ENCODE measurements at places on chromosomes 1 and 21.

DNA sequence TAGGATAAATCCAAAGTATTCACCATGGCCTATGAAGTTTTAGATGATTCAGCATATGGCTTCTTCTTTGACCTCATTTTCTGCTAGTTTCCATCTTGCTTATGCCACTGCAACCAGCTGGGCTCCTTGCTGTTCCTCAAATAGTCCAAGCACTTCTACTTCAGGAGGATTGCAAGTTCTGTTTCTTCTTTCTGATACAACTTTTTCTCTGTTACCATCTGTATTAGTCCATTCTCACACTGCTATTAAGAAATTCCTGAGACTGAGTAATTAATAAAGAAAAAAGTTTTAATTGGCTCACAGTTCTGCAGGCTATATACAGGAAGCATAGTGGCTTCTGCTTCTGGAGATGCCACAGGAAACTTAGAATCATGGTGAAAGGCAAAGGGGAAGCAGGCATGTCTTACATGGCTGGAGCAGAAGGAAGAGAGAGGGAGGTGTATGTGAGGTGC lies 20.3 kb downstream of the PTGS2 start:
- no peak for DNase-seq

GRCh38 chr1:9093581-9093980 lies 24.1 kb upstream of the SLC2A5 start:
- DNase-seq: no peak

DNA sequence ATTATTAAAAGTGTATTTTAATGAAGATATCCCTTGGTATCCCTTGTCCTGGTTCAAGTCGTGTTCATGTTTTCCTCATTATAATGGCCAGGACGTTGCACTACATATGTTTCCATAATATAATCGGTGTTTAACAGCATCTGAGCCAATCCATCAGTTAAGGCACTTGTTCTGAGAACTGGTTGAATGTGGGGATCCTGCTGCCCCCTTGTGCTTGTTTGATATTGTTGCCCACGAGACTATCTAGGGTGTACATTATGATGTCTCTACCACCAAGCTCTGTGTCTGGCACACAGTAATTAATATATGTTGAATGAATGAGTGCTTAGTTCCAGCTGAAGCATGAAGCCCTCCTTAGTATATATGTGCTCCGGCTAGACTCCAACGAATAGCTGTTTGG lies 193.0 kb downstream of the CACNA1E start:
- peak; percentile 38 for DNase-seq

- DNase-seq: no peak
These were observed 35.1 kb downstream of the CACNA1S start for GRCh38 chr1:201077116-201077515.

- no peak for DNase-seq
These were observed 46.4 kb downstream of the ELF3 start for GRCh38 chr1:202056644-202057334.

GRCh38 chr21:33395891-33396331 lies 7.3 kb upstream of the IFNGR2 start:
- no peak for DNase-seq

- no peak for DNase-seq
These were observed 1.7 kb upstream of the ECE1 start for GRCh38 chr1:21291964-21292363.

- DNase-seq: no peak
These were observed 104.7 kb downstream of the MRPS6 start for GRCh38 chr21:34177919-34178567.

- DNase-seq: no peak
These were observed 25.0 kb upstream of the RD3 start for GRCh38 chr1:211517006-211517405.

GRCh38 chr1:234841710-234842231 lies 231.8 kb upstream of the IRF2BP2 start:
- no peak for DNase-seq

DNA sequence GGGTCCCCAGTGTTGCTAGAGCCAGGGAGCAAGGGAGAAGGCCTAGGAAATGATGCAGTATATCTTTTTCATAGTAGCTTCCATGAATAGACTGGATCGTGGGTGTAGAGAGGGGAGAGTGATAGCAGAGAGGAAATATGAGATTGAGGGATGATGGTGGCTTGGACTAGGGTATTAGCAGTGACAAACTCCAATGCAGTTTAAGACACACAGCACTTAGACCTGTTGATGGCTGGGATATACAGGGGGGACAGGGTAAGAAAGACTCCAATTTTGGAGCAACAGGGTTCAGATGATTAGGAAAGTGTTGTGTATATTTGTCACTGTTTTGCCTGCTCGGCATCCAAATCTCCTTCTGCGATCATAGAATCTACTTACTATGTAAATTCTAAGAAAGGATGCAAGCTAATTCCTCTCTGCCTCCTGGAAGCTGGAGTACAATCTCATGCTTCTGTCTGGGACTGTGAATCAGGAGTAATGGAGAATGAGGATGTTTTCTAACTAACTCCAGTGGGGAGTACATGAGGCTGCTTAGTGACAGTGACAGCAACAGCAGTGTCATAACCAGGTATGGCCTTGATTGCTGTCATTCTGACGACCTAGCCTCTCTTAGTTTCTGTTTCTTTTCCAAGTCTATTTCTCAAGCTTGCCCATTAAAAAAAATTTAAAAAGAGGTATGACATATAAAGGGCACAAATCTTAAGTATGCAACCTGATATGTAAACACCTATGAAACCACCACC lies 47.5 kb downstream of the SYDE2 start:
- no peak for DNase-seq

DNA sequence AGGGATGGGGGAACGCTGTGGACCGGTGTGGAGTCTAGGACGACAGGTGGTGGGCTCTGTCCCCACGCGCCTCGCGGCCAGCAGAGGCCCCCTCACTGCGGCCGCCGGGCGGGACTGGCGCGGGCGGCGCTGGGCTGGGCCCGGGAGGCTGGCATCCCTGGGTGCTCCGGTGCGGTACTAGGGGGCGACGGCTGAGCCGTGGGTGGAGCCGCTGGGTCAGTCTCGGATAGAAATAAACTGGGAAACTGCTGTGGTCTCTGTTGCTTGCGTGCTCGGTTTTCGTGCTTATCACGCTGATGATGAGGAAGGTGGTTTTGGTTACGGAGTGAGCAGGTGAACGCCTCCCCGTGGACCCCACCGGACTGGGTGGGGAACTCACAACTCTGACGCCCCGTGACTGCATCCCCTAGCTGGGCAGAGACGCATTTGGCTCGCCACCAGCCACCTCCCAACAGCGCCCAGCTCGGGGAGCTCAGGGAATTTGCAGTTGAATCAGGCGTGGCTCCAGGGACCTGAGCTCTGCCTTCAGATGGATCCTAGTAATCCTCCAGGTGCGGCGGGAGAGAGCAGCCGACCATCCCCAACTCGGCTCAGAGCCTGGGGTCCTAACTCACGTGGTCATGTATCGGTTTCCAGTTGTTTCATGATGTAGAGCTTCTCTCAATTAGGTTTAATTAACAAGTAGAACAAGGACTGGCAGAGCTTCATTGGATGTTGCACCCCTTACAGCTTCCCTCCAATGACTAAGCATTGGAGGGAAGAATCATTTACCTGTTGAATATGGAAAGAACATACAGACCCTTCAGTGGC lies 32.1 kb downstream of the HSD17B7 start:
- no peak for DNase-seq

DNA sequence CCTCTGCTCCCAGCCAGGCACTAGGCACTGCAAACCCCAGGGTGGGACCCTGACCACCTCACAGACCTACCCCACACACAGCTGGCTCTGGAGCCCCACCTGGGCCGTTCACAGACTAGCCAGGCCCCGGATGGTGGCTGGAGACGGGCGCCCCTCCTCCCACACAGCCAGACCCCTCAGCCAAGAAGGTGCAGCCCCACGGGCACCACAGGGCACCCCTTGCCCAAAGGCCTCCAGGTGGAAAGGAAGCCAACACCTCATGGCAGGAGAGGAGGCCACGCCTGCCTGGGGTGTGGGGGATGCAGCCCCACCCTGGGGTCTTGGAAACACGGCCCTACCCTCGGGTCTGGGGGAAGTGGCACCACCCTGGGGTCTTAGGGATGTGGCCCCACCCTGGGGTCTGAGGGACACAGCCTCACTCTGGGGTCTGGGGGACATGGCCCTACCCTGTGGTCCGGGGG lies 44.6 kb downstream of the WNT9A start:
- no peak for DNase-seq

DNA sequence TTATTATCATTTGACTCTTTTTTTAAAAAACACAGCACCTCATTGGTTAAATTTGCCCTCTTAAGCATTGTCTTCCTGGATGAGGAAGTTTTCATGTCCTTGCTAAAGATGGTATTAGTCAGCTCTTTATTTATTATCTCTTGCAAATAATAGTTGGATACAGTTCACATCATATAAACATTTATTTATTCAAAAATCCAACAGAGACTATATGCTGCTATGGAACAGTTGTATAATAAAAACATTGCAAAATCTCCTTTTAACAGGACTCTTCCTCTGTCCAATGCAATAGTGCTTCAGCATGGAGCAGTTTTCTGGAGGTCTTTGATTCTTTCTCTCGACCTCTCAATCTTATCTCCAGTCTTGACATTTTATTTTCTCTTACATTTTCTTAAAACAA lies 49.5 kb upstream of the VCAM1 start:
- DNase-seq: no peak

DNA sequence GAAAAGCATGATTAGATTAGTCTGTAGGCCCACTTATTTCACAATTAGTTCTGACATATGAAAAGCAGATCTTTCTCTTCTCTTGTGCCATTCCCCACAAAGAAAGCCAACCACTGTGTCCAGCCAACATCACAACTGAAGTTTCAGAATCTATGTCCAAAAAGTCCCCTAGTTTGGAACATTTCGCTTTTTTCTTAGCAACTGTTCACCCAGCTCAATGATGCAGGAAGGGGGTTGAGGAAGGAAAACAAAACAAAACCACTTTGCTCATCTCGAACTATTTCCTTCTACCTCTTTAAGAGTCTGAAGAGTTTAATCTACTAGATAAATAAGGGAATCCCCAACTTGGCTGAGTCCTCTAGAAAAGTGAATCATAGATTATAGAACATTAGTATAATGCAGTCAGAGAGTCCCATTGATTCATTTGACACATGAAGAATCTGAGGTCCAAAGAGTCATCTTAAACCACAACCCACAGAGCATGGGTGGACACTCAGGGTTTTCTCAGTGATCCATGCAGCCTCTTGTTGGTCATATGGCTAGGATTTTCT lies 159.3 kb upstream of the SGIP1 start:
- DNase-seq: no peak

- no peak for DNase-seq
These were observed 76.8 kb upstream of the HNRNPU start for GRCh38 chr1:244941121-244941520.

- no peak for DNase-seq
These were observed 96.5 kb downstream of the GREM2 start for GRCh38 chr1:240515505-240515904.

DNA sequence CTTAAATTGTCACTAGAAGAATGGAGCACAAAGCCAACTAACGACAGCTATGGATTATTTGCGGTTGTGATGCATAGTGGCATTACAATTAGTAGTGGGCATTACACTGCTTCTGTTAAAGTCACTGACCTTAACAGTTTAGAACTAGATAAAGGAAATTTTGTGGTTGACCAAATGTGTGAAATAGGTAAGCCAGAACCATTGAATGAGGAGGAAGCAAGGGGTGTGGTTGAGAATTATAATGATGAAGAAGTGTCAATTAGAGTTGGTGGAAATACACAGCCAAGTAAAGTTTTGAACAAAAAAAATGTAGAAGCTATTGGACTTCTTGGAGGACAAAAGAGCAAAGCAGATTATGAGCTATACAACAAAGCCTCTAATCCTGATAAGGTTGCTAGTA lies 13.5 kb downstream of the USP1 start:
- no peak for DNase-seq

DNA sequence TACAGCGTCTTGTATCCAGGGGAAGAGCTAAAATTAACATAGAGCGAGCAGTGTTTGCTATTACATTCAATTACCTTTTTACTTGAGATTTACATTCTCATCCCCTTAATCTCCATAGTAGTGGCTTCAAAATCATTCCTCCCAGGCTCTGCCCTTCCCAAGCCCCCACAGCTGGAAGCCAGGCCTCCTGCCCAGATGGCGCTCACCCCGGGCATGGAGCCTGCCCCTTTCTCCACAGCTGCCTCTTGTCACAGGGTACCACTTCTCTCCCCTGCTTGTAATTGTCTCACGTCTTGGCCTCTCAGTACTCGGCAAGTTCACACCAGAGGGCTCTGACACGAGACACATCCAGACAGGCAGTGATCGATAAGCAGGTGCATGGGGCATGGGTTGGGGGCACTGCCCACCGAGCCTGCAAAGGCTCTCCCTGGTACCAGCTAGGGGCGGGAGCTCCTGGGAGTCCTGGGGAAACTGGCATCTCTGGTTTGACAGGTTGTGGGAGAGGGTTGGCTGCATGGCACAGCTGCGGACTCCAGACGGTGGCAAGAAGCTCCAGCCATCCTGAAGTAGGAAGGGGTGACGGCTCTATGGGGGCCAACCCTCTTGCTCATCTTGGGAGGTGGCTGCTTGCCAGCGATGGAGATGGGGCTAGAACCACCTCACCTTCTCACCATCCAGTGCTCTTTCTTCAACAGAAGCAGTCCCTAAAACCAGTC lies 20.1 kb downstream of the CASZ1 start:
- DNase-seq: no peak

GRCh38 chr1:156648951-156649350 lies 7.0 kb downstream of the BCAN start:
- no peak for DNase-seq

DNA sequence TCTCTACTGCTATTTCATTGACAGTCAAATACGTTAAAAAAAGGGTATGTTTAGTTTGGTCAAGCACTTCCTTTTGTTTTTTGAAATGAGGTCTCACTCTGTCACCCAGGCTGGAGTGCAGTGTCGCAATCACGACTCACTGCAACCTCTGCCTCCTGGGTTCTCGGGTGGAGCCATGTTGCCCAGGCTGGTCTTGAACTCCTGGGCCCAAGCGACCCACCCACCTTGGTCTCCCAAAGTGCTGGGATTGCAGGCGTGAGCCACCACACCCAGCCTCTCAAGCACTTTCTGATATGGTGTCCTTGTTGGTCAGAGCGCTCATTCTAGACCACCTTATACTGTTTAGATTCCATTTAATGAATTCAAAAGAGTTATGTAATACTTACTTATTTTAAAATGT lies 20.9 kb upstream of the RHBDL2 start:
- DNase-seq: no peak

DNA sequence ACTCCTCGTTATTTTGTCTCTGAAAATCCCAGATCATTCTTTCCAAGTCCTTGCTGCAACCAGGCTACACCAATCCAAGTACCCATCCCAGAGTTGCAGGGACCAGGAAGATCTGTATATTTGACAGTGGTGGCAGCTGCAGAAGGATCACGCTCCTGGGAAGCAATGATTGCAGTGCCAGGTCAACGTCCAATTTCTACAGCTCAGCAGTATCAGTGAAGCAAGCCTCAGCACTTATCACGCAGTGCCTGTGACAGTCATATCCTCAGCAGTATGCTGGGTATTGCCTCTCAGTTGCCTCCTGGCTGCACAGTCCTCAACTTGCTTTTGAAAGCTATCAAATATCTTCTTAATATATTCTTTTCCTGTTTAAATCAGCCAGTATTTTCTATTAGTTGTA lies 66.7 kb downstream of the BARHL2 start:
- DNase-seq: no peak
